Glutamatergic neuron (in vitro differentiated cells): ENCODE measurements at places on chromosomes 6 and 20.

DNA sequence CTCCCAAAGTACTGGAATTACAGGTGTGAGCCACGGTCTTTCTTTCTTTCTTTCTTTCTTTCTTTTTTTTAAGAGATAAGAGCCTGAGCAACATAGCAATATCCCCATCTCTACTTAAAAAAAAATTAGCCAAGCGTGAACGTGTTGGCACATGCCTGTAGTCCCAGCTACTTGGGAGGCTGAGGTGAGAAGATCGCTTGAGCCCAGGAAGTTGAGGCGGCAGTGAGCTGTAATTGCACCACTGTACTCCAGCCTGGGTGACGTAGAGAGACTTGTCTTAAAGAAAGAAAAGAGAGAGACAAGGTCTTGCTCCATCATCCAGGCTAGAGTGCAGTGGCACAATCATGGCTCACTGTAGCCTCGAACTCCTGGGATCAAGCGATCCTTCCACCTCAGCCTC, 162.0 kb upstream of the MLN start:
- DNase-seq: no peak

- no peak for DNase-seq
Measured at GRCh38 chr20:9590189-9590588, 75.8 kb downstream of the LAMP5 start.

- DNase-seq: no peak
Measured at GRCh38 chr6:111750753-111751673, 122.2 kb downstream of the FYN start.

DNA sequence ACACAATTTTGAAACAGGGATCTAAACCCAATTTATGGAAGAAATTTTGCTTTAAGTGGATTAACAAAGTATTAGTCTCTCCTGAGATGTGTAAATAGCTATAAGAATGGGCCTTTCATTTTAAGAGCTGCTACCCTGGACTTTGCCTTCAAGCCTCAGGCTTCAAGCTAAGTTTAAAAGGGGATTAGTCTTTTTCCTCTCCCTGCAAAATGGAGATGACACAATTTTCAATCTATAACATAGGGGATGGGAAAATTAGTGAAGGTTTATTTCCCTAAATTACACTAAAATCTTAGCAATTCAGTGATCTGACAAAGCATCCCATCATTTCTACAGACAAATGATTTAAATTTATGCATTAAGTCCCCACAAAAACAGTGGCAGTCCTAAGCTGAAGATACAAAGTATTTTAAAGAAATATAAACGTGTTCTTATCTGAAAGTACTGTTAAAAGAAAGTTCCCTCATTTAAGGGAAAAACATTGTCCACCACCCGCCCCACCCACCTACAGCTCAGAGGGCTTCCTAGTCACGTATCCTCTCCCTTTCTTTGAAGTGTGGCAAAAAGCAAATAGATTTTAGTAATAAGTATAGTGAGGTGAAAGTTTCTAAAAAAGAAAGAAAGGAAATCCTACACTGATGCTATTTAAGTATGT, 14.5 kb downstream of the ARHGAP18 start:
- no peak for DNase-seq

DNA sequence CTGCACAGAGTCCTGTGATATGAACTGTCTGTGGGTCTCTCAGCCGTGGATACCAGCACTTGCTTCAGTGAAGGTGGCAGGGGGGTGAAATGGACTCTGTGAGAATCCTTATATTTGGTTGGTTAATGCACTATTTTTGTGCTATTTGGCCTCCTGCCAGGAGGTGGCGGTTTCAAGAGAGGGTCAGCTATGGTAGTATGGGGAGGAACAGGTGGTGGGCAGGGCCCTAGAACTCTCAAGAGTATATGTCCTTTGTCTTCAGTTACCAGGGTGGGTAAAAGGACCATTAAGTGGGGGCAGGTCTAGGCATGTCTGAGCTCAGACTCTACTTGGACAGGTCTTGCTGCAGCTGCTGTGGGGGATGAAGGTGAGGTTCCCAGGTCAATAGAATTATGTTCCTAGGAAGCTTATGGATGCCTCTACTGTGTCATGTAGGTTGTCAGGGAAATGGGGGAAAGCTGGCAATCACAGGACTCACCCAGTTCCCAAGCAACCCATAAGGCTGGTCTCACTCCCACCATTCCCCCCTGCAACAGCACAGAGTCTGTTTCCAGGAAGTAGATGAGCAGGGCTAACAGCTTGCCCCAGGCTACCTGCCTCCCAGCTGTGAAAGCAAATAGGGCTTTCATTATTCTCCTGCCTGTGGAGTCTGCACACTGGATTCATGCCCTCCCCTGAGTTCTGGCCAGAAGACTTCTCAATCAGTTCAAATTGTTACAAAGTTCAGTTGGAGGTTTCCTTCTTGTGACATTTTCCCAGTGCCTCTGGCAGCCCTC, 56.8 kb upstream of the PHIP start:
- no peak for DNase-seq

- DNase-seq: no peak
Measured at GRCh38 chr6:128696691-128697689, 176.6 kb upstream of the PTPRK start.

GRCh38 chr6:7914991-7915789, 4.6 kb upstream of the TXNDC5 start:
- DNase-seq: no peak

DNA sequence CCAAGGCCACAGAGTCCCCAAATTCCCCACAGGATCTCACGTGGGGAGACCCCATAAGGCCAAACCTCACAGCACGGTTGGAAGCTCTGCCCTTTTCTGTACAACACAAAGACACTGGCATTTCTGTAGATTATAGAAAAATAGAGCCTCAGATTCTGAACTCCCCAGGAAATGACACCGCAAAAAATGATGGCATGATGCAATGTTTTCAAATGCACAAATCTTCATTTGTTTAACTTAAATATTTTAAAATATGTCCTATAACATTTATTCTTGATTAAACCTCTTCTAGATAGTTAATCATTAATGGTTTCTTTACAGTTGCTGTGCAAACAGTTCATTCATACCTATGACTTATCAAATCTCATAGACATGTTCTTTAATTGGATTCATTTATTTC, 33.8 kb downstream of the SIM1 start:
- DNase-seq: no peak

DNA sequence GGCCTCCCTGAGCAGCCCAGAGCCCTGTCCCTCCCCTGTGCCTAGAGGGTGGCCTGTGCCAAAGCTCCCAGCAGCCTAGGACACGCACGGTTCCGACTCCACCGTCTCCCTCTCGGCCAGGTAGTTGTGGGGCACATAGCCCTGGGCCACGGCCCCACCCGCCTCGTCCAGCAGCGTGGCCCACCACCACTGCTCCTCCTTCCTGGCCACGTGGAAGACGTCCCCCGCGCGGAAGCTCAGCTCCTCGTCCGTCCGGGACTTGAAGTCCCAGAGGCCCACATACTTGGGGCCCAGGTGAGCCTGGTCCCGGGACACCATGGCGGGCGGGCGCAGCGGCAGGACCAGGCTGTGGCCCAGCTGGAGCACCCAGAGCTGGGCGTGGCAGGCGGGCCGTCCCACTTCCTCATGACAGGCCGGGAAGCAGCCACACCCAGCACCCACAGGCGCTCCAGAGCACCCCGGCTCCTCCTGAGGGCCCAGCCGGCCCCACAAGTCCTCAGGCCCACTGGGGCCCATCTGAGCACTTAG, at the start of gene PTK6:
Gene PTK6 (minus strand): TSS at position 380 of the 528 bp plus-strand sequence. CDS start 62 bp downstream, at position 318.
- peak; percentile 14 for DNase-seq

DNA sequence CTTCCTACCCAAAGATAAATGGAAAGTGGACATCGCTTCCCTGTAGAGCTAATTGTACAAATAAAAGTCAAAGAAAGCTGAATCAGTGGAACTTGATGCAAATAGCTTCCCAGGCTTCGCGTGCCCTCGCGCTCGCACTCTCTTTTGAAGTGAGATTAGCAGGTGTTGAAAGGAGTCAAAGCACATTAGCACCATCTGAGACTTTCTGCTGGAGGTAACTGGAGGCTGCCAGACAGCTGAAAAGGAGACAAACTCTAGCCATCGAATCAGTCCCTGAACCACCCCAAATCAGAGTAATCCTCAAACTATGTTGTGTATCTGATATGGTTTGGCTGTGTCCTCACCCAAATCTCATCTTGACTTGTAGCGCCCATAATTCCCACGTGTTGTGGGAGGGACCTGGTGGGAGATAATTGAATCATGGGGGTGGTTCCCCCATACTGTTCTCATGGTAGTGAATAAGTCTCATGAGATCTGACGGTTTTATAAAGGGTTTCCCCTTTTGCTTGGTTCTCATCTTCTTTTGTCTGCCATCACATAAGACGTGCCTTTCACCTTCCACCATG, 23.7 kb downstream of the SULF2 start:
- DNase-seq: no peak

- DNase-seq: no peak
Measured at GRCh38 chr6:1376653-1377052, 12.7 kb upstream of the FOXF2 start.

- DNase-seq: no peak
Measured at GRCh38 chr20:10646886-10647420, 26.8 kb downstream of the JAG1 start.

DNA sequence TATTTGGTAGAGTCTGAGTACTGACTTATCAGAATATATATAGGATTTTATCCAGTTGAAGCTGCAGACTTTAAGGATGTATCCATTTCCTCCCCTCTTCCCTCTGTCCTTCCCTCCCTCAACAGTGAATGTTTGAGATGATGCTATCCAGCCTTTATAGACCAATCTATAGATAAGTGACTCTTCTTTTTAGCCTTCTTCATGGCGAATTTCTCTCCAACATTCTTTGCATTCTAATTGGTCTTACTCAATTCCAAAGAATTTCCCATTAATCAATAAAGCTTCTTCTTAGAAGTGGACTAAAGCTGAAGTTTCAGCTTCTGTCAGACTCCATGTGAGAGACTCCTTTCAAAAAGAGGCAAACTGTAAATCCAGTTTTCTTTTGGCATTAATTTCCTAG, 99.3 kb downstream of the AIG1 start:
- no peak for DNase-seq

DNA sequence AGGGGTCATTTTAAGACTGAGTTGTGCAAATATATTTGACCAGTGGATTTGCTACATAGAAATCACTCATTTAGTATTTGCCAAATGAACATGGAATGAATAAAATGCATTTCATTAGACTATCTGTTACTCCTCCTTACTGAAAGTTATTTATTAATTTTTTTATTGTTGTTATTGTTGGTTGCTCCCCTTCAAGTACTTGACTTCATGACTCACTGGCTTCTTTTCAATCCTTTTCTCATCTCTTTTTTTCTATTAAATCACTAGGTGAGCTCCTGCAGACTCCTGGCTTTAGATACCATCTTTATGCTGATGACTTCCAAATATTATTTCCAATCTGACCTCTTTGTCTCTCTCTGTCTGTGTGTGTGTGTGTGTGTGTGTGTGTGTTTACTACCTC, 192.2 kb upstream of the FAM83B start:
- no peak for DNase-seq

DNA sequence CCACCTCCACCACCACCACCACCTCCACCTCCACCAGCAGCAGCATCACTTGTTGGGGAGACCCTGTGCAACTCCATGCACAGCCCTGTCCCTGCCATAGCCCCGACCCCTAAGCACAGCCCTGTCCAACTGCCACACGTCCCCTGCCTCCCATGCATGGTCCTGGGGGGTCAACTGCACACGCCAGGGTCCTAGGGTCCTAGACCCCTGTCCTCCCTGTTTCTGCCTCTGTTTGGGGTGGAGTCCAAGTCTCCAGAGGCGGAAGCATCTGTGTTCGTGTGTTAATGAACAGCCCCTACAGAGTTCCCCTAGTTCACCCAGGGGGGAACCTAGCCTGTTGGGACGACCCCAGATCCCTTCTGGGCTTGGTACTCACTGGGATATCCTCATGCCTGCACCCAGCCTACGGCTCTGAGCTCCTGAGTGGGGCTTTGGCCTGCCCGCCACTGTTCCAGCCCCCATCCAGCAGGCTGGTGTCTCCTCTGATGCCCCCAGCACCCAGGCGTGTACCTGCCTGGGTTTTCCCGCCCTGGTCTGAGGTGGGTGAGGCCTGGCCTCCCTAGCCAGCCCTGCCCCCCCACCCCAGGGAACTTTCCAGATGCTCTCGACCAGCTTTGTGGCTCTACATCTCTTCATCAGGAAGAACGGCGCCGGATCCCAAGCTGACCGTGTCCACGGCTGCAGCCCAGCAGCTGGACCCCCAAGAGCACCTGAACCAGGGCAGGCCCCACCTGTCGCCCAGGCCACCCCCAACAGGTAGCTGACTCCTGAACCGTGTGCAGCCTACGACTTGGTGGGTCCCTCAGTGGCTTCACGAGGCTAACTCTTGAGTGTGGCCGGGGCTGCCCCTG, 2.5 kb upstream of the TNFRSF6B start:
- DNase-seq: no peak

- DNase-seq: no peak
Measured at GRCh38 chr20:62785393-62785792, 10.9 kb upstream of the MRGBP start.

GRCh38 chr6:33742092-33742491, 4.6 kb downstream of the IP6K3 start:
- no peak for DNase-seq

DNA sequence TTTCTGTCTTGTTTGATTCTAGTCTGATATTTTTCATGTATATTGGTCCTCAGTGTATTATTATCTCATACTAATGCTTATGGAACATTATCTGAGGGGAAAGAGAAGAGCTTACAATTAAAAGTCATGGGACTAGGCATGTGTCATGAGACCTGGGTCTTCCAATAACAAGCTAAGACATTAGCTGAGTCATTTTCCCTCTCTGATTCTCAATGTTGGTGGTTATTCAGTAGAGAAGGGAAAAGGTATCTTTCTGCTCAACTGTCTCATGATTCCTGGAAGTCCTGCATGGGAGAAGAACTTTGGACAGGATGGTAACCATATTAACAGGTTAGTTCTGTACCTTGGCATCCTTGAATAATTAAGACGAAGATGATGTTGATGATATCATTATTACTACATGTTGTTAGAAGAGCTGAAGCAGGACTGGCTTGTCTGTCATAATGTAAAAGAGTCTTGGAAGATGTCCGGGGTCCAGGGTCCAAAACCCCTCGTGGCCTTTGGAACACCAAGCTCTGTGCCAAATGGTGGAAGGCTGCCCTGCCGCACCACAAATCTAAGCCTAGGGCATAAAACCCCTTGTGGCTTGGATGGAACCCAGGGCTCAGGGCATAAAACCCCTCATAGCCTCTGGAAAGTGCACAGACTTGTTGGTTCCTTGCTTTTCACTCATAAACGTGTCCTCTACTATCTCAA, 19.1 kb downstream of the TRIM38 start:
- DNase-seq: no peak

DNA sequence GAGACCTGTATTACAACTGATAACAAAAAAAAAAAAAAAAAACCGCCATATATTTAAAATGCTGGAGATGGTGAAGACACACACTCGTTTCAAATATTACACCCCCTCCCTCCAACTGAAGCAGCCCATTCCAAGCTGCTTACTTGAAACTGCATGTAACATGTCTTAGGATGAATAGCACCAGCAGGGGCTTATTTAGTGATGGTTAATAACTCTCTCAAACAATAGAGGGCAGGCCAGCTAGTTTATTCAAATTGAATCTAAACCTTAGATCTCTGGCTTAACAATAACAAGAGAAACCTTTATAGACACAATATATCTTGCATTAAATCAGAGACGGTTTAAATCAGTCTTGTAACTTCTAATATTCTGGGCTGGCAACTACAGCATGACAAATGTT, 9.3 kb upstream of the JPH2 start:
- no peak for DNase-seq

GRCh38 chr6:107654764-107655163, 164.8 kb downstream of the SOBP start:
- DNase-seq: no peak
